A549 treated with Hydrocortisone at 1 μM for 4 hours (cell line): ENCODE measurements at places on chromosomes 5 and 9. TPM values are rescaled to one million over a fixed set of nuclear protein-coding genes. Genes with fewer than 3 reads are reported as not detected.

Gene HTR4
- total RNA-seq = not detected in 5 replicates

Gene TLR4
- total RNA-seq = 0.09 to 0.15 TPM (median 0.14 TPM) in 5 replicates

Gene LRRC26
- total RNA-seq = 0.41 to 1.7 TPM (median 0.93 TPM) in 5 replicates

Gene CARD19
- 41.0 to 65.5 TPM (median 62.1 TPM) in 5 replicates for total RNA-seq

Gene ADGRD2
- total RNA-seq = not detected in 5 replicates

Gene PKD2L2
- total RNA-seq = 0.12 TPM in 1 of 5 replicates, not detected in the others

Gene LRRTM2
- not detected in 5 replicates for total RNA-seq

Gene SV2C
- total RNA-seq = not detected in 5 replicates
